ENCODE measurements at places on chromosomes 5 and 9.
A peak's percentile ranks its signal among the peaks of the same experiment; 100 is the strongest.

- DNase-seq: no peak
Measured at GRCh38 chr9:127457191-127457878, 6.0 kb downstream of the LRSAM1 start.

- peak; percentile 47 for DNase-seq
Measured at GRCh38 chr9:134568811-134569210, 72.8 kb upstream of the COL5A1 start.

GRCh38 chr5:58330781-58331180 lies 129.1 kb downstream of the PLK2 start:
- no peak for DNase-seq

DNA sequence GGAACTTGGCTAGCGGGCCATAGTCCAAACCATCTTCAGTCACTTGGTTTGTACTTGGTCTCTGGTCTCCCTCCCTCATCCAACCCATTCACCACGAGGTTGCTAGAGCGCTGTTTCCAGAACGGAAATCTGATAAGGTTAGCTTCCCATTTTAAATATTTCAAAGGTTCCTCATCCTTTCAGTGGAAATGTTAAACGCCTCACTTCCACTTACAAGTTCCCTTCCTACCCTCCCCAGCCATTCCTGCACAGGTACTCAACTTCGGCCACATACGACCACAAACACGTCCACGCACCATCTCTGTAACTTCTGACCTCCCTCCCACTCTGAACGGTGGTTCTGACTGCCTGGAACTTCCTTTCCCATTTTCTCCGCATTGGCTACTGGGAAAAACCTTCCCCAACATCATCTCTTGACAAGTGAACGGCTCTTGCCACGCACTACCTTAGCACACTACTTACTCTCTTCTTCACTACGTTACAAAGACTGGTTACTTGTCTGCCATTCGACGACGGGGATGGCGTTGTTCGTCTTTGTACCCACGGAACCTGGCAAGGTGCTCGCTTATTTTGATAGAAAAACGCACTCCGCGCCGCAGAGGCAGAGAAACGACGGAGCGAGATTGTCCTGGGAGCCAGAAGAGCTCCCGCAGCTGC lies 629 bp downstream of the CCNH start:
- peak; percentile 16 for DNase-seq

DNA sequence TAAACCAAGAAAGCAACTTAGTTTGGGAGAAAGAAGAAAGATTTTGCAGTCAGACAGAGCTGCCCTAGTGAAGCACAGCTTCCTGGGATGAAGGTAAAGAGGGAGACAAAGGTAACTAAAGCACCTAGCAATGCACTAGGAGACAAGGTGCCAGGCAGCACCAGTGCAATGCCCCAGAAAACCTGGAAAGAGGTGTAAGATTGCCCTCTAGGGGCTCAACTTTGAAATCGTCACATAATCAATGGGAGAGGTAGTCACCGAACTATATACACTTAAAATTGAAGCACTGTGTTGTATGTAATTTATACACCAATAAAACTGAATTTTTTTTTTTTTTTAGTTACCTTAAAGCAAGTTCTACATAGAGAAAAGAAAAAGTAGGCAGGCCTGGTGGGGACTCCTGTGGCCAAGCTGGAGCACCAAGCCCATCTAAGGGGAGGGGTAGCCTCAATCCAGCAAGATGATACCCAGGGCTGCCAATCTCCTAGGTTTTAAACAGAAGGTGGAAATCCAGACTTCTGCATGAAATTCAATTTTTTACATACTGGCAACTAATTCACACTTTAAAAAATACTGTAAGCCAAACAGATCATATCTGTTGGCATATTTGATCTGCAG lies 48.2 kb downstream of the CDK5RAP2 start:
- DNase-seq: peak; percentile 40

DNA sequence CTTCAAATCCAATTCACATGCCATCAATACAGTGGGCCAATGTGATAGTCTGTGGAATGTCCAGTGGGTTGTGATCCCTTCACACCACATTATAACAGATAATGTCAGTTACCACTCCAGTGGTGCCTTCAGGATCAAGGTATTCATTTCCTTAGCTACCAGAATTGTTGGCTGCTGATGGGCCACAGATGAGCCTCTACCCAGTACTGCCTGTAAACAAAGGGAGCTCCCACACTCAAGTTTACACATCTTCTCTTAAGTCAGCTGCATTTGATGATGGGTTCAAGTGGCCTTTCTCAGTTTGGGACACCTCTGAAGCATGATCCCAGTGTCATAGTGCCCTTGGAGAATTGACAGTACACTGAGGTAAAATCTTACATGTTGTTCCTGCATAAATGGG lies 477.0 kb upstream of the CD180 start:
- DNase-seq: no peak

DNA sequence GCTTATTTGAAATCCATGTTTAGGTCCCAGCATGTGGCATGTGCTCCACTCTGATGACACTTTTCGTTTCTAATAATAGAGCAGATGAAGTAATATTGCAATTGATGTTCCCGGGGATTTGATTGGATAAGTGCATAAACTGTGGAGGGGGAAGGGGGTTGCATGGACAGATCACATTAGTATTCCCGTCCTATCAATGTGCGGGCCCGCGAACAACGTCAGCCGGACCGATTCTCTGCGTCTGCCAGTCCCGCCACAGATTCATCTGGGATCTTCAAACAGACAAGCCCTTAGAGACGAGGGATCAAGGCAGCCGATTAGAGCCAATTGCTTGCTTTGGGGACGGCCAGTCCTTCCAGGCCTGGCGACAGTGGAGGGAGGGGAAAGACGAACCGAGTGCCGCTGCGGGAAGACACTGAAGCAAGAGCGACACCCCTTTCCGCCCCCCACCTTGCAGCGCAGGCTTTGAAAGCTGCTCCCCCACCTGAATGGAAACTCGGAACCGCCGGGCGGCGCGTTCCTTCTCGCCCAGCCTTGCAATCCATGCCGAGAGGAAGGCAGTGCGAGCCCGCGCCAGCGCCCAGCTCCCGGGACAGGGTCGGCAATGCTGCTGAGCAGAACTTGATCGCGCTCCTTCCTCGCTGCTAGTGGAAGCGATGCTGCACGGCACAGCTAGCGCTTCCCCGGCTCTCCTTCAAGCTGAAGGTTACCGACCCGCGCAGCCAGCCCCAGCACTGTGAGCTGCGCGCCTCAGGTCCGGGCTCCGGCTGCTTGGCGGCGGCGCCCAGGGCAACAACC lies at the start of gene RGS7BP:
RGS7BP (plus strand) TSS at position 247 of the 798 bp plus-strand sequence. CDS start 610 bp downstream, outside the sequence.
- DNase-seq: peak; percentile 20

GRCh38 chr5:94021246-94021645 lies 279.8 kb upstream of the POU5F2 start:
- peak; percentile 38 for DNase-seq

DNA sequence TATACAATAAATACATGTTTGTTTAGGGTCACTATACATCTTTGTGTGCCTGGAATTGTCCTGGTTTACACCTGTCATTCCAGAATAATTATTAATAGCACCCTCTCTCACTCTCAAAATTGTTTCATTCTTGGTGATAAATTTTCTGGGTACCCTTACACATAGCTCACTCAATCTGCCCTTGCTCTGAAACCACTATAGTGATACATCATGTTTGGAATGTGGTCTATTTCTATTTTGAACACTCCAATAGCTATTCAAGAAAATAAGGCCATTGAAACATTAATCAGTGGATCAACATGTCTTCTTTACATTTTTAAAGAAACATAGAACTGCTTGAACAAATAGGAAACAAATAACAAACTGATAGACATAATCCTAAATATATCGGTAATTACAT lies 158.7 kb downstream of the ARRDC3 start:
- DNase-seq: peak; percentile 66

DNA sequence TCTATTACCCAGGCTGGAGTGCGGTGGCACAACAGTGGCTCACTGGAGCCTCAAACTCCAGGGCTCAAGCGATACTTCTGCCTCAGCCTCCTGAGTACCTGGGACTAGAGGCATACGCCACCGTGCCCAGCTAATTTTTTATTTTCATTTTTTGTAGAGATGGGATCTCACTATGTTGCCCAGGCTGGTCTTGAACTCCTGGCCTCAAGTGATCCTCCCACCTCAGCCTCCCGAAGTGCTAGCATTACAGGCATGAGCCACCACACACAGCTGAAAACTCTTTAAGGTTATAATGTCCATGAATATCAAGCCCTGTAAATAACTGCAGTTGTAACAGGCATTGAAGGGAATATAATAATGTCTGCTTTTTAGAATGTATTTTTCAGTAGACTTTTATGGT lies 271.2 kb downstream of the AOPEP start:
- no peak for DNase-seq
